Hair follicular keratinocyte (primary cell): ENCODE measurements at places on chromosomes 4 and X. TPM values are rescaled to one million over a fixed set of nuclear protein-coding genes. Genes with fewer than 3 reads are reported as not detected.

The GAGE12J gene
- not detected in 2 replicates for total RNA-seq

The GAR1 gene
- total RNA-seq: 14.4 and 14.6 TPM in 2 replicates

The ARHGAP10 gene
- total RNA-seq: 13.6 and 14.3 TPM in 2 replicates

The TCEAL8 gene
- total RNA-seq: 77.5 and 78.7 TPM in 2 replicates

The GSPT2 gene
- total RNA-seq: 3.0 and 3.4 TPM in 2 replicates

The IL3RA gene
- total RNA-seq: not detected in 2 replicates

The TEX28 gene
- not detected in 2 replicates for total RNA-seq

The HADH gene
- total RNA-seq: 28.0 and 32.5 TPM in 2 replicates

The FMR1NB gene
- total RNA-seq: not detected in 2 replicates

The IL13RA2 gene
- total RNA-seq: 2.2 and 6.2 TPM in 2 replicates

The PAGE2B gene
- total RNA-seq: not detected in 2 replicates

The TSC22D3 gene
- total RNA-seq: 29.1 and 70.4 TPM in 2 replicates

The SYNPO2 gene
- 0.11 and 0.31 TPM in 2 replicates for total RNA-seq

The MAGEE2 gene
- not detected in 2 replicates for total RNA-seq

The F9 gene
- not detected in 2 replicates for total RNA-seq

The MTTP gene
- 0.16 TPM in 1 of 2 replicates, not detected in the other for total RNA-seq

The MAGEA12 gene
- not detected in 2 replicates for total RNA-seq

The NWD2 gene
- total RNA-seq: not detected in 2 replicates

The CHST7 gene
- 7.4 and 9.4 TPM in 2 replicates for total RNA-seq

The MSANTD1 gene
- 0.23 TPM in 1 of 2 replicates, not detected in the other for total RNA-seq

The REELD1 gene
- total RNA-seq: not detected in 2 replicates

The RNF113A gene
- 11.6 and 14.5 TPM in 2 replicates for total RNA-seq

The ETNPPL gene
- not detected in 2 replicates for total RNA-seq

The STAP1 gene
- total RNA-seq: not detected in 2 replicates

The GPRASP1 gene
- total RNA-seq: 0.04 and 0.08 TPM in 2 replicates

The DCK gene
- total RNA-seq: 14.4 and 16.6 TPM in 2 replicates

The CT55 gene
- total RNA-seq: not detected in 2 replicates

The NUDT11 gene
- 11.3 and 12.5 TPM in 2 replicates for total RNA-seq

The NMU gene
- 0.78 and 3.8 TPM in 2 replicates for total RNA-seq

The TLL1 gene
- 3.7 and 9.5 TPM in 2 replicates for total RNA-seq

The CTAG2 gene
- not detected in 2 replicates for total RNA-seq

The SH3TC1 gene
- 45.4 and 60.7 TPM in 2 replicates for total RNA-seq

The IQCM gene
- total RNA-seq: not detected in 2 replicates

The TLR3 gene
- 0.84 and 1.6 TPM in 2 replicates for total RNA-seq

The SH3D19 gene
- 25.2 and 26.5 TPM in 2 replicates for total RNA-seq

The STARD8 gene
- total RNA-seq: 0.16 and 0.34 TPM in 2 replicates

The ATXN3L gene
- total RNA-seq: not detected in 2 replicates

The UCHL1 gene
- 18.3 and 23.0 TPM in 2 replicates for total RNA-seq

The CSN1S1 gene
- total RNA-seq: not detected in 2 replicates

The EDA gene
- total RNA-seq: 0.38 and 0.70 TPM in 2 replicates

The GABRB1 gene
- not detected in 2 replicates for total RNA-seq

The GAGE12H gene
- total RNA-seq: not detected in 2 replicates

The SHROOM4 gene
- total RNA-seq: 0.84 and 2.3 TPM in 2 replicates

The FAM50A gene
- total RNA-seq: 17.0 and 24.1 TPM in 2 replicates

The PTCHD1 gene
- not detected in 2 replicates for total RNA-seq

The MAGEE1 gene
- 0.94 and 2.8 TPM in 2 replicates for total RNA-seq

The TGIF2LX gene
- not detected in 2 replicates for total RNA-seq

The LNX1 gene
- total RNA-seq: 0.11 and 0.39 TPM in 2 replicates

The GPRIN3 gene
- total RNA-seq: not detected in 2 replicates

The NDP gene
- not detected in 2 replicates for total RNA-seq

The F8A3 gene
- total RNA-seq: 1.1 and 4.0 TPM in 2 replicates

The ATP2B3 gene
- not detected in 2 replicates for total RNA-seq
